CD4-positive, alpha-beta memory T cell (primary cell): ENCODE measurements at places on chromosomes 11 and 22. TPM values are rescaled to one million over a fixed set of nuclear protein-coding genes. Genes with fewer than 3 reads are reported as not detected.

DNA sequence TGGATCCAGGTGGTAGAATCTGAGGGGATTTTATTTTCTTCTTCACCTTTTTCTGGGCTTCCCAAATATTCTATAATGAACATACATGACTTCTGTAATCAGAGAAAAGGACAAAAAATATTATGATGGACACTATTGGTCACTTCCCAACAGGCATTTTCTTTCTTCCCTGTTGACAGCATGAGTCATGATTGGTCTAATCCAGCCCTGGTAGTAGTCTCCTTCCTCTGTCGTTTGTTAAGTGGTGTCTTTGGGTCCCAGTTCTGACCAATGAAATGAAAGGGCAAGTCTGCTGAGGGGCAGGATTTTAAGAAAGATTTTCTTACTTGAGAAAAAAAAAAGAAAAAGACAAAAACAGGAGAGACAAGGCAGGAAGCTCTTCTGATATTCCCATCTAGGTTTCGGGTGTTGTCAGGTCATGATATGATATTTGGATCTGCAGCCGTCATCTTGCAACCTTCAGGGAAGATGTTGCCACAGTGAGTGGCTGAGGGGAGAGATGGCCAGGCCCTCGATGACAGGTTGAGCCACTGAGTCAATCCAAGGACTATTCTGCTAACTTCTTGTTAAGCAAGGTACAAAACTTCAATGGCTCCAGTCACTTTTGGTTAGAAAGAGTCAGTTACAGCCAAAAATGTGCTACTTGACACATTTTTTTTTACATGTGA, 23.3 kb upstream of the PLEKHB1 start:
- no peak for DNase-seq

DNA sequence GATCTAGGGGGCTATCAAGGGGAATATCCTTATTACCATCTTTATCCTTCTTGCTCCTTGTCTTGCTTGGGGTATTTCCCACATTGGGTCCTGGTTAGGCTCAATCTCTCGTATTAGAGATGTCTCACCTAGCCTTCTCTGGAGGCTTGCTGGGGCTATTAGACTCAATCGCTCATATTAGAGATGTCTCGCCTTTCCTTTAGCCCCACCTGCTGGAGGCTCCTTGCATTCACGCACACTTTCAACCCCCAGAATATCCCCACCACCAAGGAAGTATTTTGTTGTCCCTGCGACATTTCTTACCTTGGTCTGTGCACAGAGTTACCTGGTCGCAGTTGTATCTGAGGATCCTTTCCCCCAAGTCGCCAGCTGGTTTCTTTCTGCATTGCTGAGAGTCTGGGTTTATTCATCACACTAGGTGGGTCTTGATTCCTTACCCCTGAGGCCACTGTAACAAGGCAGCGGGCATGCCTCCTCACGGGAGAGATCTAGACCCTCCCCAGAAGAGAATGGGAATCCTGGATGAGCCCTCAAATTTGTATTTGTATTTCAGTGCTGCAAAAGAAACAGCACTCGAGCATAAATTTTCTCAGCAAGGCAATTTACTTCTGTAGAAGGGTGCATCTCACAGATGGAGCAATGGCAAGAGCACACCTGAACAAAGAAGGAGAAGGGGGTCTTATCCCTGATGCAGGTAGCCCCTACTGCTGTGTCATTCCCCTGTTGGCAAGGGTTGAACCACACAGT, 15.9 kb upstream of the HYLS1 start:
- DNase-seq, result peak; percentile 25

GRCh38 chr11:93540896-93541553, 2.2 kb downstream of the SMCO4 start:
- no peak for DNase-seq

GRCh38 chr11:2662430-2663299, 37.1 kb downstream of the KCNQ1OT1 start:
- DNase-seq, result no peak

DNA sequence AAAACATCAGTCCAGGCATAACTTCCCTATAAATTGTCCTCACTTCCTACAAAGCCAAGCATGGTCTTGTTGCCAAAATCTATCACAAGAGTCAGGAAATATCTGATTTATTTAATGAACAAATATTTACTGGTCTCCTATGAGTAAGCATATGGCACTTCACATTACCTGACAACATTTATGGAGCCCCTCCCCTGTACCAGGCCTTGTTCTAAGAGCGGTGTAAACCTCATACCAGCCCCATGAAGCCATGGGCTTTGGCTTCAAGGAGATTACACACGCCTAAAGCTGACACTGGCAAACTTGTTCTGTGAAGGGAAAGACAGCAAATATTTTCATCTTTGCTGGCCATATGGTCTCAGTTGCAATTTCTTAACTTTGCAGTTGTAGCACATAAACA, 43.0 kb upstream of the EIF3D start:
- DNase-seq, result no peak

GRCh38 chr11:119691020-119691666, 37.9 kb downstream of the NECTIN1 start:
- DNase-seq, result peak; percentile 24

DNA sequence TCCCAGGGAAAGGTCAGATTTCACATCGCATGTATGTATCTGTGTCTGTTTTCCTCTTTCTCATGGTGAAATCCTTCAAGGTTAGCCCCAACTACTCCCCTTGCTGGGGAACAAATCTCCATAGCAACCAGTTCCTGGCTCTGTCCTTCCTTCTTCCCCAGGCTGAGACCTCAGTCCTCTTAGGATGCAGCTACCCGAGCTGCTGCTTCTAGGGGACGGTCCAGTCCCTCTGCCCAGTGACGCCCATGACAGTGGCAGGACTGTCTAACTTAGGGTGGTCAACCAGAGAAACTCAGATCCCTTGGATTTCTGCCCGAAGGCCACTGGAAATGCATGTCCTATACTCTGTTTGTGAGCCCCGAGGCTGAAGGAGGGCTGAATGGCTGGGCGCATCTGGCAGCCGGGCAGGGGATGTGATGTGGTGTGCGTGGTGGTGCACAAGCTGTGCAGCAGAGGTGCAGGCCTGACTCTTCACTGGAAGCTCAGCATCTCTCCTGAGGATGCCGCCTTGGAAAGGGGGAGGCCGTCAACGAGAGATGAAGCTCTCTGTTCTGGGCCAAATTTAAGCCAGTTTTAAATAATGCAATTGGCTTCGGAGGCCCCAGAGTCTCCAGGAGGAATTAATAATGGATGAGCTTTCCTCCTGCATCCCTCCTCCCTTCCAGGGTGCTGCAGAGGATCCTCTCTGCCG, 118.7 kb upstream of the B3GAT1 start:
- DNase-seq, result no peak

The SPON1 gene
- polyA plus RNA-seq, result 3.1 TPM

DNA sequence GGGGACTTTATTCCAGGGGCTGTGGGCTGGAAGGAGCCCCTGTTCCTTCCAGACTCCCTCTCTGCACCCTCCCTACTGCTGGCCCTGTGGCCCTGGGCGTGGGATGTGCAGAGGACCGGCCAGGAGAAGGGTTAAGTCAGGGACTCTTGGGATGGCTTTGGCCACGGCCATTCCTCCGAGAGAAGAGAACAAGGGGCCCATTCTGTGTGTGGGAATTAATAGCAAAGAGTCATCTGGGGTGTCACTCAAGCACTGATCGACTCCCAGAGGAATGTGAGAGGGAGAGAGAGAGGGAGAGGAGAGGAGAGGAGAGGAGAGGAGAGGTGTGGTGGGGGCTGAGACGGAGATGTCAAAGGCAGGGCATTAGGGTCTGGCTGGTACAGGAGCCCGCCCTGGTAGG, 14.2 kb upstream of the SOX10 start:
- DNase-seq, result no peak

GRCh38 chr11:103484545-103484944, 375.3 kb downstream of the DYNC2H1 start:
- no peak for DNase-seq

DNA sequence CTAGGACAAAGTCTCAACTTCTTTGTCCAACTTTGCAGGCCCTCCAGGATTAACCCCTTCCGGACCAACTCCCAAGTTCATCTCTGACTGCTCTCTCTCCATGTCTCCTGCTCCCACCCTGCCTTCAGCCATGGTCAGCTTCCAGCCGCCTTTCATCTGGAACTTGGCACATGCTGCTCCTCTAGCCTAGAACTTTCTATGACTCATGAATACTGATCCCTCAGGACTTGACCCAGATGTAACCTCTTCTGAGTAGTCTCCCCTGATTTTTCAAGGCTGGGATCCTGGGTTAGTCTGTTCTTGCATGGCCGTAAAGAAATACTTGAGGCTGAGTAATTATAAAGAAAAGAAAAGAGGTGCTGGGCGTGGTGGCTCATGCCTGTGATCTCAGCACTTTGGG, 5.2 kb upstream of the SLC15A3 start:
- DNase-seq, result no peak

DNA sequence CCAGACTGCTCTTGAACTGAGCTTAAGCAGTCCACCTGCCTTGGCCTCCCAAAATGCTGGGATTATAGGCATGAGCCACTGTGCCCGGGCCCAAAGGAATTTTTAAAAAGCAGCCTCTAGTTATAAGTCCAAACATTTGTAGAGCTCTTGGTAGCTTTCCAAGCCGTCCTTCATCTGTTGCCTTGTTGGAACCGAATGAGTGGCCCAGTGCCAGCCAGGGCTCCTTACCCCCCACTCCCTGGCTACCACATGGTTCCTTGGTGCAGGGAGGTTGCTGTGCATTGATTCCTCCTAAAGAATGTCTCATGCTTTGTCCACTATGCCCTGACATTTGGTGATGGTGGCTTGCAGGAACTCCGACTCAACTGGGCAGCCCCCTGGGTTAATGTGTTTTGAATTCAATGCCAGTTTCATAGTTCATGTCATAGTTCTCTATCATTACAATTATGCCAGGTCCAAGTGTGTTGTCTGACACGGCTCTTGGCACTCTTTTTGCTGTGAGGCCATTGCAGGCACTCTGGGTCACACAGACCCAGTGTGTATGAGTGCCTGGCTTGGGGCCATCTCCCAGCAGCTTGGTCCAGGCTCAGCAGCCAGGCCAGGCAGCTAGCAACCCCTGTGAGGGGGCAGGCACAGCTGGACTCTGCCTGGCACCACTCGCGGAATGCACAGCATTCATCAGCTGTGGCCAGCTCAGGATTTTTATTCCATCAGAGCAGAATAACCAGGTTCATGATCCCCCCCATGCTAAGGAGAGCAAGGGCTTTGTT, 13.3 kb upstream of the MICALL1 start:
- DNase-seq, result no peak

GRCh38 chr11:17558916-17559315, 11.9 kb downstream of the OTOG start:
- no peak for DNase-seq

- DNase-seq, result no peak
Observed at GRCh38 chr11:67564230-67564629, 19.4 kb upstream of the GSTP1 start.

DNA sequence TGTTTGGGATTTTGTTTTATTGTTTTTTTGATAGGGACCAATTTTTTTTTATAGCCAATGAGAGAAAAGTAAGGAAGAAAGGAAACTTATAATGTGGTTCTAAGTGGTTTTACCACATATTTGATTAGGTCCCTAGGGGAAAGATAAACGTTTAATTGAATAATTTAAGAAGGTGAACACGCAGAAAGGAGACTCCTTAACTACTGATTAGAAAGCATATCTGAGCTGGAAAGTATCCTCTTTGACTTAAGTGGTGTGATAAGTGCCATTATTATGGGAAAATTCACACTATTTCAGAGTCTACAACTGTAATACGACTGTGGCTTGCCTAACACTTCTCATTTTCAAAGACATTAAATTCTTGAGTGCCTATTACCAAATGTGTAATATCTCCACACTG, 106.5 kb upstream of the GRAMD1B start:
- DNase-seq, result no peak

The CAPN5 gene
- 2.6 TPM for polyA plus RNA-seq
